ENCODE measurements at places on chromosomes 12 and 14.

GRCh38 chr12:121770388-121770787 lies 23.1 kb downstream of the RHOF start:
- DNase-seq = no peak

GRCh38 chr12:132353811-132354210 lies 24.4 kb upstream of the GALNT9 start:
- DNase-seq = no peak

DNA sequence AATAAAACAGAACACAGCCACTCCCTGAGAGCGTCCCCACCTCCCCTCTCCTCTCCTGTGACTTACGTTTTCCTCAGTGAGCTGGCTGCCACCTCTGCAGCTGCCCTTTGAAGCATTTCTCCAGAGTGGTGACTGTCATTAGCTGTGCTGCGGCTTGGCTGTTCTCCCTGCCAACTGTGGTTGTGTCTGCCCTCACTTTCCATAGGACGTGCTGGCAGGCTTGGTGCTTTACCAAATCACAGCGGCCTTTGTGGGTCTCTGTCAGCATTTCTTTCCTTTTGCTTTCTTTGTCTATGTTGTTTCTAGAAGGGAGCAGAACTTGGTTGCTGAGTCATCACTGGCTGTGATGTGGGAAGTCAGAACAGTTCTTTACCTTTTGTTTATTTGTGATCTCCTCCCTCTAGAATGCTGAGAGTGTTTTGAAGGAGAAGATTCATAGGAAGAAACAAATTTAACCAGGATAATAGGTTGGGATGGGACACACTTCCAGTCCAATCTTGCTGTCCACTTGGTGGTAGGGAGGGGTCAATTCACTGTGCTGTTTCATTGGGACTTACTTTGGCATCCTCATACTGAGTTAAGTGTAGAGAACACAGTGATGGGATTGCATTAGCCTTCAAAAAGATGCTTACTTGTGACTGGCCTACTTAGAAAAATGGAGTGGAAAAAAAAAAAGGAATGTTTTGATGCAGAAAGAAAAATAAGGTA lies 88.2 kb downstream of the TMX1 start:
- DNase-seq = no peak

- DNase-seq = no peak
These were observed 4.4 kb upstream of the CFL2 start for GRCh38 chr14:34718750-34719304.

- DNase-seq = no peak
These were observed 7.8 kb upstream of the CACNA2D4 start for GRCh38 chr12:1926251-1926657.

DNA sequence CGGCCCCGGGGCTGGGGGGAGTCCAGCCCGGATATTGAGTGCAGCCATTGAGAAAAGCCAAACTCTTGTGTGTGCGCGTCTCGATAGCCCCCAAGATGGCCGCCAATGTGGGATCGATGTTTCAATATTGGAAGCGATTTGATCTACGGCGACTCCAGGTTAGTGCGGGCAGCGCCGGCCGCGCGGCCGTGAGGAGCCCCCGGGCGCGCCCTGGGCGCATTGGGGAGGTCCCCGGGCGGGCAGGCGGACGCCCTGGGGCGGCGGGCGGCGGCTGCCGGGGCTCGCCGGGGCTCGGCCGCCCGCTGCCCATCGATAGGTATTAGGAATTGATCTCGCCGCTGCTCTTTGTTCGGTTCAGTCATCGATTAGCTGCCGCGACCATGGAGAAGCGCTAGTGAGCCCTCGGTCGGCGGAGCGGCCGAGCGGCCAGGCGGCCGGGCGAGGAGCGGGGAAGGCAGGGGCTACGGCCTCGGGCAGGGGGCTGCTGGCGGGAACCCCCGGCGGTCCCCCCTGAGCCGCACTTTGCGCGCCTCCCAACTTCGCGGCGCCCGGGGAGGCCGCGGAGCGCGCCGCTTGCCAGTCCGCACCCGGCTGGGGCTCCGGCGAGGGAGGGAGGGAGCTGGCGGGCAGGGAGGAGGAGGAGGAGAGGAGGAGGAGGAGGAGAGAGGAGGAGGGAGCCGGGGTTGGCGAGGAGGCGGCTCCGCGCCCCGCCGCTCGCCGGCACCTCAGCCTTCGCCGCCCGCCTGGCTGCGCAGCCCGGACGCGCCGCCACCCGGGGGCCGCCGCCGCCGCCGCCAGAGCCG lies 113.9 kb upstream of the MYL2 start:
- peak; percentile 59 for DNase-seq

DNA sequence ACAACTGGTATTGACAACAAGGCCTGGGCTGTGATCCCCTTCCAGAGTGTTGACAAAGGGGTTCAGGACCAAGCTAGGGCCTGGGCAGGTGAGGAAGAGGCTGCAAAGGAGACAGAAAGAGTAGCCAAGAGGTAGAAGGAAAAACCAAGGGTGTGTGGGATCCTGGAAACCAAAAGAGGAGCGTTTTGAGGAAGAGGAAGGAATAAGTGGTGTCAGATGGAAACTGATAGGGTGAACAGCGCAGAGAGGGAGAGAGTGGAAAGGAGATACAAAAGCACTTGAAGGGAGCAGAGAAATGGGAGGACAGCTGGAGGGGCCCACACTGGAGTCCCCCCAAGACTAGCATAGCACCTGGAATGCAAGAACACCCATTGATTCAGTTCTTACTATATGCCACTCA lies 8.3 kb upstream of the HVCN1 start:
- DNase-seq = no peak

- no peak for DNase-seq
These were observed 53.6 kb upstream of the SRSF5 start for GRCh38 chr14:69713209-69713781.

DNA sequence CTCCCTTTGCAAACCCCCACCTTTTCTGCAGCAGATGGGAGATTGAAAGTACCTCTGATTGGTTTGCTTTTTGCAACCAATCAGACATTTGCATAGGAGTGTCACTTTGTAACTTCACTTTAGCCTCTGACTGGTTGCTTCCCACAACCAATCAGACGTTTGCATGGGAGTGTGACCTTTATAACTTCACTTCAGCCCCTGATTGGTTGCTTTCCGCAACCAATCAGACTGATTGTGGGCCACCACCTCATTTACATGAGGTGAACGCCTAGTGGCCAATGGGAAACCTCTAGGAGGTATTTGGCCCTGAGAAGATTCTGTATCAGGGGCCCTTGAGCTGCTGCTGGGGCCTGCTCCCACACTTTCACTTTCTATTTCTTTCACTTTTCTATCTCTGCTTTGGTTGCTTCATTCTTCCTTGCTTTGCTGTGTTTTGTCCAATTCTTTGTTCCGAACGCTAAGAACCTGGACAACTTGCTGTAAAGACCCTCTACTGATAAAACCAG lies 106.0 kb upstream of the PRICKLE1 start:
- DNase-seq = no peak

- no peak for DNase-seq
These were observed 290.2 kb upstream of the FLRT2 start for GRCh38 chr14:85239791-85240190.

DNA sequence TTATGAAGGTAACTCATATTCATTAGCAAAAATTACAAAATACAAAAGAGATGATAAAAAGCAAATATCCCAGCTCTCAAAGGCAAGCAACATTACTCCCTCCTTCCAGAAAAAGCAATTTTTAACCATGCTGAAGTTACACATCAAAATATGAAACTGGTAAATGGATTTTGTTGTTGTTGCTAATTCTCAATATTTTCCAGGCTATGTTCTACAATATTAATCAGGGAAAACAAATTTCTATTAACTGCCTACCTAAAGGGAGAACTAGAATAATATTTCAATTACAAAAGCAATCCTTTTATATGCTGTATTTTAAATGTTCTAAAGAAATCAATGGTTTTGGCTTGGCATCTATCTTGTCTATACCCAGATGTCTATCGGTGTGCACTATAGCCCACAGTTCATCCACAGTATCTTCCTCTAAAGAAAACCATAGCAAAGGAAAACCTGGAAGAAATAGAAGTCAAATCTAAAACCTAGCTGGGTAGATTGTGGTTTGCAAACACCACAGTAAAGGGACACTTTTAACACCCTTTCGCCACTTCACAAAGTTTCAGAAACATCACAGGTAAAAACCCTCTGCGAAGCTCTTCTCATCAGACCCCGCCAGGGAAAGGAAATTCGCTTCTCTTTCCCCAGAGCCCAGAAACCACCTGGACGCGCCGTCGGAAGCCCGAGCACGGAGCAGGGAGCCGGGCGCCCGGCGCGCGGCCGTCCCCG lies 32.0 kb downstream of the TC2N start:
- DNase-seq = no peak

DNA sequence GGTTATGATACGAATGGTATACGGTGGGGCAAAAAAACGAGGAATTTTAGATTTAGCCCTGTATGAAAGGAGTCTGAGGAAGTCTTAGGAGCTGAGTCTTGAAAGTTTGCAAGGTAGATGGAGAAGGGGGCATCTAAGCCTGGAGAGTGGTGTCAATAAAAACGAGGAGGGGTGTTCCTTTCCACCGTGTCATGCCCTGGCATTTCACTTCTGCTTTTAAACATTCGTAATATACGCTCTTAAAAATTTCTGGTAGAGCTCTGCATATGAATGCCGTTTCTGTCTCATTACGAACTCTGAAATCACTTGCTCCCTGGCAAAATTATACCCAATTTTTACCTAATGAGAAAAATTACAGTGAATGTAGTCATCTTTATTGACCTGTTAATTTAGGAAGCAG lies 170.2 kb downstream of the ERC1 start:
- DNase-seq = no peak

DNA sequence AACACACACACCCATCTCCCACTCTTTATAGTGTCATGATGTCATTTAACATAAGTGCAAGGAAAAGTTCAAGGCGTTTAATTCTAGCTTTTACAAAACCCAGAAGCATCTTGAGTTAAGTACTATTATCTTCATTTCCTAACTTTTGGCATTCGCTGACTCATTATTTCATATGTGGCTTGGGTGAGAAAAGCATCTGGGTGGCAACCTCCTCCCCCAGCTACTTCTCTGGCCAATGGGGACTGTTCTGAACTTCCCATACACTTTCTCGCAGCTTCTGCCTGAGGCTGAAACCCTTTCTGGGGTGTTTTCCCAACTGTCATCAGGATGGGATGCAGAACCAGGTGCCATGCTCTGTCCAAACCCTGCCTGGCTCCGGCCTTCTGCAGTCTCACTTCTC lies 2.8 kb upstream of the MARK3 start:
- no peak for DNase-seq

DNA sequence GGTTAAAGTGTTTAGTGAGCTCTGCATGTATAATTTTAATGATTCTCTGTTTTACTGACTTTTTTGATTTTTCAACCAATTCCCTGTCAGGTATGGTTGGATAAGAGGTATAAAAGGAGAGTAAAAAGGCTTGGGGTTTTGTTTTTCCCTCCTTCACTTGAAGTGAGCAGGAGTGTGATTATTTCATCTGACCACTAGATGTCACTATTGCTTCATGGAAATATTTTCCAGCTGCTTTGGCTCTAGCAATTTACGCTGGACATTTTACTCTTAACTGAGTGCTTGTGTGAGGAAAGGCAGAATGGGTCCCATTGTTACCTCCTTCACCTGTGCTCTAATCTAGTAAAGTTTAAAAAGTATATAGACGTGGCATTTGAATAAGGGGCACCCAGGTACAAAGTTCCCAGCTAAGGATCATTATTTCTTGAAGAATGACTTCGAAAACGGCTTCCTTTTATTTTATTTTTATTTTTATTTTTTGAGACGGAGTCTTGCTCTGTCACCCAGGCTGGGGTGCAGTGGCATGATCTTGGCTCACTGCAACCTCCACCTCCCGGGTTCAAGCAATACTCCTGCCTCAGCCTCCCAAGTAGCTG lies 66.5 kb downstream of the TBC1D30 start:
- DNase-seq = peak; percentile 28

DNA sequence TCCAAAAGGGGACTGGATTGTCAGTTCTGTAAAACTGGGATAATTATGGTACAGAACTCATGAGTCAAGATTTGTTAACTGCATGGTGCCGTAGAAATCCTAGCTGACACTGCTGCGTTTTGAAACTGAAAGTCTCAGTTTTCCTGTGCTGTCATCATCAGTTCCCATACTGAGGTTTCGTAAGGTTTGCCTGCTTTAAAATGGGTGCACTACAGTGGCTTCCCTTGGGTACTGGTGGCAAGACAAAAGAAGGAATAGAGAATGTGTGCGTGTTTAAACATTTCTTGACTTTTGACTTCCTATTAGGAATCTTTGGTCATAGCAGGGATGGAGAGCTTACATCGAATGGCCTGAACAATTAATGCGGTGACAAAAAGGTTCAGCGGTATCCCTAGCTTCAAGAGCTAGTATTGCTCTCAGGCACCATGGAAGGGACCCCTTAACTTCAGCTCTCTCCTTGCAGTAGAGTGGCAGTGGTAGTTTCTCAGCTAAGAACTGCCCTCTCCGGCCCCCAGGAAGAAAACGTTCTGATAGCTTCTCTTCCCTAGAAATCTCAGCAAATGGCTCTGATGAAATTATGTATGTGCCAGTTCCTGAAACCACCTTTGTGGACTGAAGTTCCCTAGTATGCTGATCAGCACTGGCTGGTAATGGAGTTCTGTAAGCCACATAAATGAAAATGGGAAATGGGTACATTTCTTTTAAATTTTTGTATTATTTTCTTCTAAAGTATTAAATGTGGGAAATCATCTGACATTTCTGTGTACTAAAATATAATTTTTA lies 28.9 kb downstream of the ANO6 start:
- DNase-seq = no peak

DNA sequence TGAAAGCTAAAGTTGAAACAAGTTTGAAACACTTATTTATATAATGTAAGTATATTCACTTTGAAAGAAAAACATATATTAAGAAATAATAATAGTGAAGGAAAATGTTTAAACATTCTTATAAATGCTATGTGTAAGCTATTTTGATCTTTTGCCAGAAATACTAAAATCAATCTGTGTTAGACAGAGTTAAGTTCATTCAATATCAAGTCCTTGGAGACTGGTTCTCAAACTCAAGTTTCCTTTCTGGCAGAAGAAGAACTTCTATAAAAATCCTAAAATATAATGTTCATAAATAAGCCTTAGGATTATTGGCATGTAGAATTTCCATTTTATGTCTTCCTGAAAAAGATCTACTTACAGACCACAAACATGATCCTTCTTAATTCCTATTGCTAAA lies 45.3 kb downstream of the TAOK3 start:
- no peak for DNase-seq

GRCh38 chr14:101175731-101176534 lies 272.4 kb upstream of the RTL1 start:
- DNase-seq = no peak

DNA sequence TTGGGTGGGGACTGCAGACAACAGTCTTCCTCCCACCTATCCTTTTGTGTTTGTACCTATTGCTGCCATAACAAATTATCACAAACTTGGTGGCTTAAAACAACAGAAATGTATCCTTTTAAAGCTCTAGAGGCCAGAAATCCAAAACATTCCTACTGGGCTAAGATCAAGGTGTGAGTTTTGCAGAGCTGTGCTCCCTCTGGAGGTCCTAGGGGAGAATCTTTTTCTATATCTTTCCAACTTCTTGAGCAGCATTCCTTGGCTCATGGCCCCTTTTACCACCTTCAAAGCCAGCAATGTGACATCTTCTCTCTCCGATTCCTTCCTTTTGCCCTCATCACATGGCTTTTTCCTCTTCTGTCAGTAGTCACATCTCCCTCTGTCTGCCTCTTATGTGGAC lies 190.6 kb downstream of the TTC8 start:
- no peak for DNase-seq

Data from nephron progenitor cell (in vitro differentiated cells).